GM03348 (cell line): ENCODE measurements at places on chromosomes 11 and 22.

DNA sequence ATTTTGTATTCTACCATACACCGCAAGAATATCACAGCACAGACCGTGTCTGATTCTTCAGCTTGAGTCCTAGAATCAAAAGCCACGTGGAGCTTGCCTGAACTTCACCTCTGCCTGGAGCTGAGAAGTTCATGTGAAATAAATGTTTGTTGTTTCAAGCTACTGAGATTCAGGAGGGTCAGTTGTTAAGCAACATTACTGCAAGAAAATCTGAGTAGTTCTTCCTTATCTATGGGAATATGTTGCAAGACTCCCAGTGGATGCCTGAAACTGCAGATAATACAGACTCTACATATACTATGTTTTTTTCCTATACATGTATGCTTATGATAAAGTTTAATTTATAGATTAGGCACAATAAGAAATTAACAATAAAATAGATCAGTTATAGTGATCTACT, 995.3 kb downstream of the TBC1D22A start:
- no peak for DNase-seq

DNA sequence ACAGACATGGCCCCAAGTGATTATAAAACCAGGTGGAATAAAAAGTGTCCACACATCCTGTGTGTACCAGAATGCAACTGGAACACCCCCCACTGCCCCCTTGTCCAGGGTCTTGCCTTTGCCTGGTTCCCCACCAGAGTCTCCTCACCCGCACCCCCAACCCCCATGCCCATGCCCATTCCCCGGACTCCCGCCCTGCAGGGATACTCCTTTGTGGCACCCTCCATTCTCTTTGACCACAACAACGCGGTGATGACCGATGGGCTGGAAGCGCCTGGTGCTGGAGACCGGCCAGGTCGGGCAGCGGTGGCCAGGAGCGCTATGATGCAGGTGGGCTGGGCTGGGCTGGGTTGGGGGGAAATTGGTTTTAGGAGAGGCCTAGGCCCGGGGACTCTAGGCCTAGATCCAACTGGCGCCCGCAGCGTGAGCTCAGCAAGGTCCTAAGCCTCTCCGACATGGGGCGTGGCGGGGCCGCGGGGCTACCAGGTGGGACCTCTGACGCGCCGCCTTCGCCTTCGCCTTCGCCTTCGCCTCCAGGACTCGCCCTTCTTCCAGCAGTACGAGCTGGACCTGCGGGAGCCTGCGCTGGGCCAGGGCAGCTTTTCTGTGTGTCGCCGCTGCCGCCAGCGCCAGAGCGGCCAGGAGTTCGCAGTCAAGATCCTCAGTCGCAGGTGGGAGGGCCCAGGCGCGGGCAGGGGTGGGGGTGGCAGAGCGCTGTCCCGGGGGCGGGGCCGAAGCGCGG, 9.1 kb downstream of the RPS6KA4 start:
- DNase-seq: no peak

- no peak for DNase-seq
Observed at GRCh38 chr11:110327508-110327907, 31.1 kb upstream of the RDX start.

DNA sequence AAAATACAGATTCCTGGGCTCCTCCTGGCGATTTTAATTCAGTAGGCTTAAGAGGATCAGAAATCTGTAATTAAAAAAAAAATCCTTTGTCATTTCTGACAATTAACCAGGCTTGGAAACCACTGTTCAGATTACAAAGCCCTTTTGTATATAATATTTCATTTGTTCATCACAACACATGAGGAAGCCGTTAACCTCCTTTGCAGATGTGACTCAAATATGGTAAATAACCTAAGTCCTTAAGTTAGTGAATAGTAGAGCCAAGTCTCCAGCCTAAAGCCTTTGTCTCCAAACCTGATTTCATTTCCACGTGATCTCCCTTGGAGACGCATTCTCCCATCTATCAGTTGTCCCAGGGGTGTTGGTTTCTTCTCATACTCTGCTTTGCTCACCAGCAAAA, 67.6 kb downstream of the UBASH3B start:
- DNase-seq: no peak

- DNase-seq: no peak
Observed at GRCh38 chr11:38460896-38461295, 1862.9 kb upstream of the RAG2 start.

GRCh38 chr22:27755521-27756211, 45.9 kb downstream of the MN1 start:
- DNase-seq: no peak

GRCh38 chr11:34977089-34977912, 60.9 kb downstream of the PDHX start:
- DNase-seq: peak; percentile 35

DNA sequence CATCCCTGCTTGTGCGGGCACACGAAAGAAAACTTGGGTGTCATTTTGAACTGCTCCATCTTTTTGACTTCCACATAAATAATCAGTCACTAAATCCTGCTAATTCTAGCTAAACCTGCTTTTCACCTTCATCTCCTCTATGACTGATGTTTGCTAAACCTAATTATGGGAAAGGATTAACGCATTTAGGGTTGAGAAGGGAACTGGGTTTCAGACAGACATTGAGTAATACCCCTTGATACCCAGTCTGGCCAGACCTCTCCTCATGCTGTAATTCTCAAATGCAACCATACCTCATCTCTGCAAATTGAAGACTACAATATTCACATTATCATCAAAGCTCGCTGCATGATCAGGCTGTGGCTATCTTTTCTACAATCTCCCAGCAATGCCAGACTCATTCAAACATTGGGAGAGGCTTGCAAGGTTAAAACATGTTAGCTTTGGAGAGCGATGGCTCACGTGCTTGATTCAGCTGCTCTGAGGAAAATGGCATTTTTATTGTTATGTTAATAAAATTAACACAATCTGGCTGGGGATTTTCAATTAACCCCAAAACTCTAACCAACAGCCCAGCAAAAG, 2.4 kb downstream of the HPS4 start:
- DNase-seq: no peak

- DNase-seq: no peak
Observed at GRCh38 chr11:57818812-57819211, 57.2 kb downstream of the CTNND1 start.

- DNase-seq: no peak
Observed at GRCh38 chr22:49995361-49996118, 17.0 kb downstream of the IL17REL start.

GRCh38 chr22:17647991-17648390, 9.4 kb downstream of the BCL2L13 start:
- DNase-seq: peak; percentile 20

GRCh38 chr11:19912958-19913892, 200.6 kb downstream of the NAV2 start:
- DNase-seq: no peak

- no peak for DNase-seq
Observed at GRCh38 chr11:123880912-123881311, 4.6 kb downstream of the TMEM225 start.

GRCh38 chr22:36822581-36822980, 5.7 kb upstream of the PVALB start:
- DNase-seq: no peak

- no peak for DNase-seq
Observed at GRCh38 chr22:41245917-41246499, 5.3 kb upstream of the CHADL start.

- peak; percentile 43 for DNase-seq
Observed at GRCh38 chr22:50720301-50721256, 17.4 kb upstream of the ACR start.

DNA sequence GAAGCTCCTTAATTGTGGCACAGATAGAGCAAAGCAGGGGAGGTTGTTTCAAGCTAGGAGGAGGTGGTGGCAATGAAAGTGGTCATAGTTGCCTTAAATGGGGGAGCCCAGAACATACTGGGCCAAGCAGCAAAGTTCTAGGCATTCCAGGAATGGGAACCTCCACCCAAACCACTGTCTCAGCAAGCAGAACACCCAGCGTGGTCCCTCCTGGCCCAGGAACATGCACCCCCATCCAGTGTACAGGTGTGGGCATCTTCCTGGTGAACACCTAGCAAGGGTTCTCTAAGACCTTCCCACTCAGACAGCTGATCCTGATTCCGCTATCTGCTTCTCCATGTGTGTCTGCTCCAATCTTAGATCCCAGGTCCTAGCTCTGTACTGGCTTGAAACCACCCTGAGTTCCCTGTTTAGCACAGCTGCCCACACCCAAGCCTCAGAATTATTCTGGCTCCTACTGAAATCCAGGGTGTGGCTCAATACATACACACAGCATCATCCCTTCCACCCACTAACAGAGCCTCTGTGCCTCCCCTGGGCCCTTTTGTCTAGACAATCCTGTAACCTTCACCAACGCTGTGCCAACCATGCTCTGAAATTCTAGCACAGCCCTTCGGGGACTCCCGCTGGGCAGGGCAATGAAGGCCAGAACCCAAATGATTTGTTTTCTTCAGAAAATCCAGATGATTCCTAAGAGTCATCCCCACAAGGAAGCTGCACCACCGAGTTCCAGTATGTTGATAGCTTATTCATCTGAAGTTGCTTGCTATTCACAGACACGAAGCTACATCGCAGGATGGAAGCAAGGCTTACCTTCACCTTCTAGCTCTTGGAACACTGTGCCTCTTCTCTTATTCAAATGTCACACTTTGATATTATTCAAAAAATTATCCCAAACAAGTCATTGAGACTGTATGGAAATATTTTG, 76.6 kb downstream of the ABTB2 start:
- peak; percentile 58 for DNase-seq

GRCh38 chr11:16815047-16815767, 76.8 kb downstream of the C11orf58 start:
- DNase-seq: peak; percentile 65

- DNase-seq: no peak
Observed at GRCh38 chr22:30838111-30838510, 130.5 kb downstream of the MORC2 start.
